ENCODE measurements at places on chromosomes 4 and X.

GRCh38 chrX:31269914-31270313 lies 198.1 kb upstream of the FTHL17 start:
- DNase-seq: no peak

DNA sequence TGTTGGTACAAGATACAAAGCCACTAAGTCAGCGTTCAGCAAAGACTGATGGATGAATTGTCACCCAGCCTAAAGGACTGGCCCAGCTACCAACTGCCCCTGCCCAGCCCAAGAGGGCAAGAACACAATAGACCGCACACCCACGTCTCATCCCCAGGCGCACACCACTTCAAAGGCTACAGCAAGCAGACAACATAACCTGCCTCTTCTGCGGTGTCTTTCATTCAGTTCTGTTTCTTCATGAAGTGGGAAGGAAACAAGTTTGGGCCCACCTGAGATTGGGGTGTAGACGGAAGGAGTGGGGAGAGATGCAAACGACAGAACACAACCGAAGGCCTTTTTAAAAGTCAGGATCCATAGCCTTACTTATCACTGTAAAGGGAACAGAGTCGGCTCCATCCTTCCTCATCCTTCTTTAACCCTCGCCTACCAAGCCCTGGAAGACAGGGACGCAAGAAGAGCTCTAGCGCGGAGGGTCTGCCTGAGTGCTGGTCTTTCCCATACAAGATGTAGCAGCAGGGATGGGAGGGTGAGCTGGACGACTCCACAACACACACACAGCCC lies 691 bp downstream of the SCARB2 start:
- DNase-seq: peak; percentile 2

DNA sequence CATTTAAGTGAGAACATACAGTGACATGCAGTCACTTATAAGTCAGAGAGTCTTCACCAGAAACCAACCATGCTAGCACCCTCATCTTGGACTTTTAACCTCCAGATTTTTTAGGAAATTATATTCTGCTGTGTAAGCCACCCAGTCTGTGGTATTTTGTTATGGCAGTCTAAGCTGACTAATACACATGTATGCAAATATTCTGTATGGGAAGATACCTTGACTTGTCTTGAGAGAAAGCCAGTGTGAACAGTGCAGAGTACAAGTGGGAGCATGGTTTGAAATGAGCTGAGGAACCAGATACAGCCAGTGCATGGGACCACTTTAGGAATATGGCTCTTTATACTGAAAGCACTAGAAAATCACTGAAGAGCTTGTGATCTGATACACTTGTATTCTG lies 110.4 kb upstream of the MAP9 start:
- no peak for DNase-seq

DNA sequence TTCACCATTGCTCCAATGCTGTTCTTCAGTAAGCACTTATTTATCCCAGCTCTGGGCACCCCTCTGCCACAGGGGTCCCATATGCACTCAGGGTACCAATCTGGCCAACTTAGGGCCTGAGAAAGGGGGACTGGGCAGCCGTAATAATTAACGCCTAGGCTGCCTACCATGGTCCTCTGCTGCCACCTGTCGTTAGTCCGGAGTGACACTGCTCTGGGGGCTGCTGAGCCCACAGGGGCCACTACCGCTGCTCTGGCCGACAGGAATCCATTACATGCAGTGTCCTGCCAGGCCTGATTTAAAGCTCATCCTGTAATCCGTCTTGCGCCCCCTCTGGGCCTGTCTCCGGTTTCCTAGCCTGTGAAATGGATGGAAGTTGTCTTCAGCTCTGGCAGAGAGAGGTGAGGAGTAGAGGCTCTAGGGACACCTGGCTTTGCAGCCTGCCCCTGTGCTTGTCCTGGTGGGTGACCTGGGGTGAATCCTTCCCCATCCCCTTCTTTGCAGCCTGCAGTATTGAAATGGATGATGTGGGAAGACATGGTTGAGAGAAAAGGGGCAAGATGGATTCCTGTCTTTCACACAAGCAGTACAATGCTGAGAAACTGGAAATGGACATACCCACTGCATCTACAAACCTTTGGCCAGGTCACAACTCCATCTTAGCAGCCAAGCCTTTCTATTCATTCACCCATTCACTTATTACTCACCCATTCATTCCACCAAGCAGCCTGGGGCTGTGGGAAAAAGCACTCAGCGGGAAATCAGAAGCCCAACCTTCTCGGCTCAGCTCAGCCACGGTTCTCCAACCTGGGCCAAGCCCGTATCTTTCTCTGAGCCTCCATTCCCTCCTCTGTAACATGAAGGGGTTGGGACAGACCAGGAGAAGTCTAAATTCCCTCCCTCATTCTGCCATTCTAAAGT lies 116.3 kb upstream of the NALF2 start:
- DNase-seq: peak; percentile 5

- DNase-seq: peak; percentile 32
These were observed 670 bp downstream of the PAPSS1 start for GRCh38 chr4:107719207-107719921.

DNA sequence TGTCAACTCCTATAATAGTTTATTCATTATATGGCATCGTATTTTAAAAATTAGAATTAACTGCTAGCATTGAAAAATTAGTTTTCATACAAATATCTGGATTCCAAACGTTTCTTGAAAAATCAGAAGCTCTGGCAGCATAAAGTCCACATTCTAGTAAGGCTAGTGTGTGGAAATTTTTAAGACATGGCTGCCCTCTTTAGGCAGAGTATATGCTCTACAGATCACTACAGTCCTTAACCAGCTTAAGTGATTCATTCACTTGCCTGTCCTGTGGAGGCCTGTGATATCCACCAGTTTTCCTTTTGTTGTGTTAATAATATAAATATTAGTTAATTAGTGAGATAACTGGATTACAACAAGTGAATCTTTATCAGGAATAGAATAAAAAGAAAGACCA lies 287.2 kb downstream of the OPHN1 start:
- peak; percentile 37 for DNase-seq

Measured in HFFc6 (cell line).